BE2C (cell line): ENCODE measurements at places on chromosomes 6 and 20.

DNA sequence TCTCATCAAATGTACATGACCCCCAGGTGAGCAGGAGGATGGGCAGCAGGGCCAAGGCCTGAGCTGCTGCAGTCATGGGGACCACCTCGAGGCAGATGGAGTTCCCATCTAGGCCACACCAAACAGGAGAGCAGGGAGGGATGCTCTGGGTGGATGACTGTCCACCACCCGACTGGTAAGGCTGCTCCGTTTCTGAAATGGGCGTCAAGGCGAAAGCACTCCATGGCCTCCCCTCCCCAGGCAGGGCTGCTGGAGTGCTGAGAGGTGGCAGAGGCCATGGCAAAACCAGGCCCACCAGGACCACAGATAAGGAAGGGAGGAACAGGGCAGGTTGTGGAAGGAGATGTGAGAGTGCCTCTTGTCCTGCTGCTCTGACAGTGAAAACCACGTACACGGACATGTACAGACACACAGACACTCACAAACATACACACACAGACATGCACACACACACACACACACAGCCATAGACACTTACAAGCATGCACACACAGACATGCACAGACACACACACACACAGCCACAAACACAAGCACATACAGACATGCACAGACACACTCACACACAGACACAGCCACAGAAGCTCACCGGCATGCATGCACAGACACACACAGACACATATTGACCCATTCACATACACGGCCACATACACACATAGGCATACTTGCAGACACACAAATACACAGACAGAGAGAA lies 93.2 kb downstream of the PSMG4 start:
- DNase-seq, result no peak

GRCh38 chr6:112522587-112522986 lies 175.5 kb downstream of the RFPL4B start:
- no peak for DNase-seq

- no peak for DNase-seq
Measured at GRCh38 chr6:148769304-148769968, 22.6 kb downstream of the UST start.

DNA sequence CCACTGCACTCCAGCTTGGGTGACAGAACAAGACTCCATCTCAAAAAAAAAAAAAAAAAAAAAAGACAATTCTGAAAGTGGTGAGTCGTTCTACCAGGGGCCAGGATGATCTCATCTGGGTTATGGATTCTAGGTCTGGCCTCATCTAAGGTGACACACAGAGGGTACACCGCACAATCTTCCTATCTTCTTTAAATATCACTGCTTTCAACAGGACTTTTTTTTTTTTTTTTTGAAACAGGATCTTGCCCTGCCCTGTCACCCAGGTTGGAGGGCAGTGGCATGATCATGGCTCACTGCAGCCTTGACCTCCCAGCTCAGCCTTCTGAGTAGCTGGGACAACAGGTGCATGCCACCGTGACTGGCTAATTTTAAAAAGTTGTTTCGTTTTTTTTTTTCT lies 67.7 kb downstream of the SLC16A10 start:
- no peak for DNase-seq

- no peak for DNase-seq
Measured at GRCh38 chr6:157550114-157550989, 169.4 kb downstream of the ZDHHC14 start.

GRCh38 chr20:23092861-23093495 lies 6.9 kb upstream of the CD93 start:
- DNase-seq, result no peak
